Sciatic nerve (tissue), 2 donors: ENCODE measurements at places on chromosomes 1 and 21.

DNA sequence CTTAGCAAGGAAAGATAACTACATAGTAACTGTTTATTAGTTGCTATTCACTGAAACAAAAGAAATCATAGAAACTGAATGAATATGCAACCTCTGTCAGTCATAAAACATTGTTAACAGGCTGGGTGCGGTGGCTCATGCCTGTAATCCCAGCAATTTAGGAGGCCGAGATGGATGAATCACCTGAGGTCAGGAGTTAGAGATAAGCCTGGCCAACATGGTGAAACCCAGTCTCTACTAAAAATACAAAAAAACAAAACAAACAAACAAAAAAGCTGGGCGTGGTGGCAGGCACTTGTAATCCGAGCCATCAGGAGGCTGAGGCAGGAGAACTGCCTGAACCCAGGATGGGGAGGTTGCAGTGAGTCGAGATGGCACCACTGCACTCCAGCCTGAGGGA lies 44.1 kb downstream of the CRB1 start:
- DNase-seq, result no peak

DNA sequence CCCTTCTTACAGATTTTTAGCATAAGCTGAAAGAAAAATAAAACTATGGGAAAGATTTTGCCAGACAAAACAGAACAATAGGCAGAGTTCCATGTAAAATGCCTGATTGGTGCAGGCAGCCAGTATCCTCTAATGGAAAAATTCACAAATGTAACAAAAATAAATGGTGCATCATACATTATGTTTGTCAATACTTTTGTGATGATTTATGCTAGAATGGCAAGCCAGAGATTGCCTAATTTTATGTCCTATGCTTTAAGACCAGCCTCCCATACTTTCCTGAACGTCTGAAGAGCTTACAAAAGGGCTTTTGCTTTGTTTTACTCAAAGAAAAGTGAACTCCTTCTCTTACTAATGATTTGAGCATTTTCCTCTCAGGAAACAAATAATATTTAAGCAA lies 81.5 kb upstream of the KCNJ15 start:
- DNase-seq, result no peak

DNA sequence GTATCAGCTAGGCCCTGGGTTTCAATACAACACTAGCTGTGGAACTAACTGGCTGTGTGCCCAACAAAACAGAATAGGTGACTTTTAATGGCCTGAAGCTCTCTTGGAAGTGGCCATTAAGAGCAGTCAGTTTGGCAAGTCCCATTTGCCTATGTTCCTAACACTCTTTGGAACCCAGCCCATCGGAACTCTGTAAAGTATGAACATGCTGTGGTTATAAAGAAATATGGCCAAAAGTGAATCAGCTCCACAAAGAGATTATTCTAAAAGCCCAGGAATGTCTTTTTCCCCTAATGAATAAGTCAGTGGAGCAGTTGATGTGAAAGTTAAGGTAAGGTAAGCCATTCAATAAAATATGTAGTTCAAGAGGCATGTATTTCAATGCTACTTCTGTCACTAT lies 223.7 kb upstream of the ADAMTS5 start:
- DNase-seq, result no peak

- no peak for DNase-seq
Measured at GRCh38 chr1:52414942-52415341, 10.5 kb downstream of the PRPF38A start.

DNA sequence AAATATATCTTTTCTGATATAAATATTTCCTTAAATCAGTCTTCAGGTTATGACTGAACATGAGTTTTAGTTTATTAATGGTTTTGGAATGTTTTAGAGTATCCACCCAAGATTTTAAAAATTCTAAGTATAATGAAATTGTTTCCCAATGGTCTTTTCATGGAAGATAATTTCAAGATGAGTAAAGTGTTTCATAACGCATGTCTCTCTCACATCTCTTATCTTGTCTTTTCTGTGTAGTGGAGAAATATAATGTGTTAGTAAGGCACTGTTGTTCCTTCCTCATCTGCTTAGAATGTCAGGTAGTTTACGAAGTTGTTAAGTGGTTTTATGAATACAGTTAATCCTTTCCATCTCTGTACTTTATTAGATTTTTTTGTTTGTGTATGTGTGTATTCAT lies 49.6 kb downstream of the PLA2G4A start:
- no peak for DNase-seq
